Psoas muscle (tissue), 8 donors: ENCODE measurements at places on chromosomes 6 and 20. TPM values are rescaled to one million over a fixed set of nuclear protein-coding genes. Genes with fewer than 3 reads are reported as not detected.
A peak's percentile ranks its signal among the peaks of the same experiment; 100 is the strongest.

DNA sequence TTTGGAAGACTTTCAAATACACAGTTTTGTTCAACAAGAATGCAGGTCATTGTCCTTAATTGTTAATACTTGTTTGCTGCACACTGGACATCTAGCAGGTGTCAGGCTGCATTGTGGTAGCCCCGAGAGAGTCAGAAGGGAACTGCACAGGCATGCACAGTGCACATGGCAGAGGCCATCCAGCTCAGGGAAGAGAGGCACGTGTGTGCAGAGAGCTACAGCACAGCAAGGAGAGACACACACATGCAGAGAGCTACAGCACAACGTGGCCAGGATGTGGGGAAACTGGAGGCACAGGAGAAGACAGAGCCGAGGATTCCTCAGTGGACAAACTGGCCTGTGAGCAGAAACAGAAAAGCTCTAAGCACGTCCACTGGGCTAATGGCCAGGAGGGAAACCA, 272.0 kb downstream of the SMOC2 start:
- H3K27me3 ChIP-seq = no peaks in the 10 kb centered on the region
- H3K27ac ChIP-seq = no peak overlapping the region
- no peaks in the 10 kb centered on the region for H3K4me1 ChIP-seq
- H3K36me3 ChIP-seq = no peaks in the 10 kb centered on the region
- no peak overlapping the region for H3K4me3 ChIP-seq

- H3K4me3 ChIP-seq = no peak overlapping the region
- no peaks in the 10 kb centered on the region for H3K36me3 ChIP-seq
- no peak for DNase-seq
- no peaks in the 10 kb centered on the region for H3K27me3 ChIP-seq
- H3K4me1 ChIP-seq = no peaks in the 10 kb centered on the region
Observed at GRCh38 chr20:925516-925915, 9.4 kb upstream of the ANGPT4 start.

- H3K4me1 ChIP-seq = no peaks in the 10 kb centered on the region
- no peak overlapping the region for H3K27ac ChIP-seq
Observed at GRCh38 chr6:135519348-135519747, 21.8 kb upstream of the AHI1 start.

- H3K36me3 ChIP-seq = no peaks in the 10 kb centered on the region
- no peaks in the 10 kb centered on the region for H3K27me3 ChIP-seq
- H3K4me1 ChIP-seq = no peaks in the 10 kb centered on the region
- no peak for DNase-seq
- no peak overlapping the region for H3K4me3 ChIP-seq
- no peak overlapping the region for H3K27ac ChIP-seq
Observed at GRCh38 chr6:19204445-19204844, 632.7 kb upstream of the ID4 start.

DNA sequence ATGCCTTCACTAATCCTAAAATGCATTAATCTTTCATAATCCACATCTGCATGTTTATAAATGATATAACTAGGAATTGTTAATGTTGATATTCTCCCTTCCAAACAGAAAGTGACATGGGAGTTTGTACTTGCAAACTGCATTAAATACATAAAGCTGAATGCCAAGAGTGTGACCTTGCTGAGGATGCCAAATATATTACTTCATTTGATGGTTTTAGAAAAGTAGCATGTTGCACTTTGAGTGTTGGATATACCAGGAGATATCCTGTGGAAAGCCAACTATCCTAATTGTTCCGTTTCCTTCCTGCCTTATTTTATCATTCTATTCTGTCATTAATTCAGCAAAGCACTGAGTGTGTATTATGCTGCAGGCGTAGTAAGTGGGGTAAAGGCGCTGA, 229.8 kb downstream of the TMEM242 start:
- no peak overlapping the region for H3K27ac ChIP-seq
- H3K4me3 ChIP-seq = no peak overlapping the region
- no peak for DNase-seq
- H3K4me1 ChIP-seq = peaks cover 24% of the 10 kb centered on the region
- no peaks in the 10 kb centered on the region for H3K27me3 ChIP-seq
- H3K36me3 ChIP-seq = no peaks in the 10 kb centered on the region

- H3K36me3 ChIP-seq = no peaks in the 10 kb centered on the region
- no peak overlapping the region for H3K27ac ChIP-seq
- peaks cover 11% of the 10 kb centered on the region for H3K4me1 ChIP-seq
- no peaks in the 10 kb centered on the region for H3K27me3 ChIP-seq
Observed at GRCh38 chr6:20711518-20711917, 177.3 kb downstream of the CDKAL1 start.

DNA sequence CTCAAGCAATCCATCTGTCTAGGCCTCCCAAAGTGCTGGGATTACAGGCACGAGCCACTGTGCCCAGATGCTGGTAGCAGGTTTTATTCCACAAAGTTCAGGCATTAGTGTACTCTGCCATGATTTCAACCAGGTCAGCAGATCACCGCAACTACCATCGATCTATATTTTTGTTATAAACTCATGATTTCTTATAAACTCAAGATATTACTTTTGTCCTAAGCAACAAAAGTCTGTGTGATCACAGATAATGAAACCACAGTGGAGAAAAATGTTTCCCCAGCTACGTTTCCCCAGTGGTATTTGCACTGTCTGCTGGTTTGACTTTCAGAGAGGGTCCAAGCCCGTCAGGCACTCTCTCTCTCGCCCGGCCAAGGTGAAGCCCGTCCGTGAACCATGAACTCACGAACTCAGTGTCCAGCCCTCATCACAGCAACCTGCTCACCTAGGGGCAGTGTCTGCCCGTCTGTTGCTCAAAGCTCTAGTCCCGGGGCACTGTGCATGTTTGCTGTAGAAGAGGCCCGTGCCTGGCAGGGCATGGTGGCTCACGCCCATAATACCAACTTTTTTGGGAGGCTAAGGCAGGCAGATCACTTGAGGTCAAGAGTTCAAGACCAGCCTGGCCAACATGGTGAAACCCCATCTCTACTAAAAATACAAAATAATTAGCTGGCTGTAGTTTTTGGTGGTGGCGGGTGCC, 7.0 kb downstream of the SLC4A11 start:
- no peaks in the 10 kb centered on the region for H3K36me3 ChIP-seq
- H3K4me3 ChIP-seq = no peak overlapping the region
- peaks cover 2% of the 10 kb centered on the region for H3K27me3 ChIP-seq
- no peaks in the 10 kb centered on the region for H3K4me1 ChIP-seq
- no peak overlapping the region for H3K27ac ChIP-seq

DNA sequence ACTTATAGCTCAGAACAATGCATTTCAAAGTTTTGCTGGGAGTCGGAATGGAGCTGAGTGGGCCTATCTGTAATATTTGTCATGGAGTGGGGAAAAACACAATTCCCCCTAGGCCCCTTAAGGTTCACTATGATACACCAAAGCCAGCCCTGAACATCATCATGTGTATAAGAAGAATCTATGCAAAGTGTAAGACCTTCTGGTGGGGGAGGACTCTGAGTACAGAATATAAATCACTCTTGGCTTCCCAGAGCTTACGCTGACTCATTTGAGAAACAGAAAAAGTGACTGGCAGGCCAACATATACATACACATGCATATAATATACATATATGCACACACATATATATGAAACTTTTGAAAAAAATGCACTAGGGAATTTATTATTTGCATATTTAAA, 54.1 kb upstream of the UBR2 start:
- no peaks in the 10 kb centered on the region for H3K4me1 ChIP-seq
- no peak overlapping the region for H3K4me3 ChIP-seq
- H3K27me3 ChIP-seq = no peaks in the 10 kb centered on the region
- no peak for DNase-seq
- H3K36me3 ChIP-seq = no peaks in the 10 kb centered on the region

DNA sequence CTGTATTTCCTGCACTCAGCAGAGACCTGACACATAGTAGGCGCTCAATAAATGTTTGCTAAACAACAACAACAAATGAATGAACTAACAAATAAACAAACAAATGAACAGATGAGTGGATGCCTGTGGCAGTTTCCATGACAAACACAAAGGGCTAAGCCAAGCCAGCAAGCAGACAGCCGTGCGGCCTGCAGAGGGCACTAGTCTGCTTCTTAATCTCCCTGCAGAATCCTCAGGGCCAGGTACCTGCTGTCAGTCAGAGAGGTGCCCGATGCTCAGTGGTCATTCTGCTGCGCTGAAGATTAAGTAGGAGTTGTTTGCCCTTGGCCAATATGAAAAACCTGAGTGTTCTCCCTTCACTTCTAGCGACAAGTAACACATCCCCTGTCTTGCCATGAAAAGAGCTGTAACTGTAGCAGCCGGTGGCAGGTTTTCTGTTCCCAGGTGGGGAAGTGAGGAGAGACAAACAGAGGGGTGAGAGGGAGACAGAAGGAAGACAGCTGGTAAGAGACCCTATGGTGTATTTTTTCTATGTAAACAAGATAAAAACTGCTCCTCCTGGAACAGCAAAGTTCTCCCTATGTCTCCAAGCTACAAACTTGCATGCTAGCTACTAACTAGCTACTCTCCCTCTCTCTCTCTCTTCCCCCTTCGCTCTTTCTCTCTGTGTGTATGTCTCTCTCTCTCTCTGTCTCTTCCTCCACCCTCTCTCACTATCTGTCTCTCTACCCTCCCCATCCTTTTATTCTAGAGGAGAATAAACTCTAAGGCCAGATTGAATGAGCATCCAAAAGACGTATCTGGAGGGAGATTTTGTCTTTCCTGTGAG, at the start of gene MC3R:
Gene MC3R, plus strand, starts transcription at position 779 of the 829 bp plus-strand sequence. CDS start 112 bp downstream, outside the sequence.
- no peak for DNase-seq
- no peaks in the 10 kb centered on the region for H3K36me3 ChIP-seq
- no peaks in the 10 kb centered on the region for H3K4me1 ChIP-seq
- no peak within 1 kb of the TSS for H3K27ac ChIP-seq

GRCh38 chr20:23568320-23568970, at the start of gene CST9L:
Gene CST9L (minus strand): TSS chr20:23568484. CDS start chr20:23568450, 34 bp downstream.
- no peaks in the 10 kb centered on the region for H3K27me3 ChIP-seq
- H3K36me3 ChIP-seq = no peaks in the 10 kb centered on the region
- no peak within 1 kb of the TSS for H3K4me3 ChIP-seq
- DNase-seq = no peak

DNA sequence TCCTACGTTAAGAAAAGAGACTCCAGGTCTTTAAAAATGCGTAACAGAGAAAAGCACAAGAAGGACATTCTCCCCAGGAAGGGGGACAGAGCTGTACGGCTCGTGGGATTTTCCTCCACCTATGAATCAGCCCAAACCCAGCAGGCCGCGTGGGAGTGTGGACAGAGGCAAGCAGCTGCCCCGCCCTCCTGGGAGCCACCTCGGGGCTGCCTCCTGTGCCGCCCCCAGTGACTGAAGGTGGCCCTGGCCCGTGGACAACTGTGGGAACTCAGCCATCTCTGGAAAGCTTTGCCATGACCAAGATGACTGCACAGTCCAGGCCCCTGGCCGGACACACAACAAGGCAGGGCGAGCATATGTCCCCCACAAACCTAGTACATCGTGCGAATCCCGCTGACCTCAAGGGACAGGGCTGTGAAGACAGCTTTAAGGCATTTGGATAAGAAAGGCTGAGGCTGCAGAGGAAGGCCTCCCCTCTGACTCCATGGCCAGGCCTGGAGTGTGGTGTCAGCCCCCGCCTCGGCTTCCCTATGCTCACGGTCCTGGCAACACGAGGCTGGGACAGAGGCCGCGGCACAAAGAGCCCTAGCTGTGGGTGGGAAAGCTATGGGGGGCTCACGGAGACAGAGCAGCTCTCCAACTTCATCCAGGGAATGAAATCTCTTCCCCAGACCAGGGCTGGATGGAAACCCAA, 26.9 kb downstream of the PXDC1 start:
- no peak overlapping the region for H3K4me3 ChIP-seq
- H3K4me1 ChIP-seq = no peaks in the 10 kb centered on the region
- H3K36me3 ChIP-seq = peaks cover 42% of the 10 kb centered on the region
- H3K27me3 ChIP-seq = no peaks in the 10 kb centered on the region

DNA sequence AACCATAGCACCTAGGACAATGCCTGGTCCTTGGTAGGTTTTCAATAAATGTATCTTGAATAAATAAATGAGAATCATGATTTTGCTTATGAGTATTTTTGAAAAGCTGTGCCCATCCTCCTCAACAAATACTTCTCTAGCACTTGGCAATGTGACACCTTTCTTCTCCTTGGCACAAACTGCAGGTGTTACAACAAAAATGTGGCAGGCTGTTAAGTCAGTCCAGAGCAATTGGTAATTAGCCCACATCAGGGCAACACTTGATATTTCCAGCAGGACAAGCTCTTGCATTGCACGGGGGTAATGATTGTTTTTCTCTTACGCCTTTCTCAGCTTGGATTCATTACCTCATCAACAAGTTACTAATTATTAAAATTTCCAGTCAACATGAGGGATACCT, 31.6 kb upstream of the SNX9 start:
- no peak for DNase-seq
- no peaks in the 10 kb centered on the region for H3K36me3 ChIP-seq
- H3K27ac ChIP-seq = no peak overlapping the region
- H3K27me3 ChIP-seq = no peaks in the 10 kb centered on the region
- no peaks in the 10 kb centered on the region for H3K4me1 ChIP-seq

DNA sequence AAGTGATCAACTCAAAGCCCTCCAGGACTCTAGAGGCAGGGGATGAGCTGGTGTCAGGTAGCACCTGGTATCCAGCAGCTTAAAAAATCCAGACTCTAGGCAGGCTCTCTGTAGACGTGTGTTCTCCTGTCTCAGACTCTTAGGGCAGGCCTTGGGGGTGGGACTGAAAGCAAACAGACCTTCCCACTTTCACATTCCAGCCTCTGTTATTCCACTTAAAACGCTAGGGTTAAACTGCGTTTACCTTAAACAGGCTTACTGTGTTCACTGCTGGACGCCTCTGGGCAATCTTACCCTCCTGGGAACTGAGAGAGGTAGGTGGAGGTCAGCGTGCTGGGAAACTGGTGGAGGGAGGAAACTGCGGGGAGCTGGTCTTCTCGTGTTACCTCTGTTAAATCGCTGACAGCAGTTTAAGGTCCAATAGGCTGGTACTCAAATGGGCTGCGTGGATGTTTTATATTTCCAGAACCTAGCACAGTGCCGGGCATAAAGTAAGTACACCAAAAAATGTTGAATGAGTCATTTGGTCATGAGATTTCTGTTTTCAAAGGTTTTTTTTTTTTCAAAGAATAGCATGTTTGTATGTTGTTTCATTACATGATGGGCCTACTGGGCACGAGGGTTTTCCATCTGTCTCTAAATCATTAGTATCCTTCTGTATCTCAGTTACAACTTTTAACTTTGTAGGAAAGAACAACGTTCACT, at the start of gene GCNT2:
Gene GCNT2, plus strand, starts transcription at position 248 of the 705 bp plus-strand sequence. CDS start 7,561 bp downstream, outside the sequence.
- no peaks in the 10 kb centered on the region for H3K27me3 ChIP-seq
- no peaks in the 10 kb centered on the region for H3K4me1 ChIP-seq
- peak within 1 kb of the TSS; percentile 45 for H3K4me3 ChIP-seq

DNA sequence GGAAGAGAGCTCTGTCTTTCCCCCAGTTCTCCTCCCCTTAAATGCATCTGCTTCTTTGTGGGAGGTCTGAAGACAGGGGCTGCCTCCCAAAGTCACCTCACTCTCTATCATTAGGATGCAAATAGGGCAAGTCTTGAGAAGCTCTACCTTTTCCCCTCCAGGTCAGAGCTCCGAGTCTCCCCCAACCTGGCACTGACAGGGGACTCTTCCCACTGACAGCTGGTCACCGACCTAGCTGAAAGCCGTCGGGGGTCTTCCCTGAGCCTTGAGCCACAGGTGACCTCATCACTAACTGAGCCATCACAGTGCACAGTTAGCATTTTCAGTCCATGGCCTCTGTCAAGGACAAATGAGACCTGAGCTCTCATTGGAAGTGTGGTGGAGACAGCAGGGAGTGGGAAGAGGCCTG, 386.7 kb downstream of the HACE1 start:
- no peak overlapping the region for H3K4me3 ChIP-seq
- no peaks in the 10 kb centered on the region for H3K27me3 ChIP-seq
- no peak for DNase-seq

GRCh38 chr6:25541228-25541627, 110.8 kb upstream of the SCGN start:
- H3K27ac ChIP-seq = no peak overlapping the region
- no peaks in the 10 kb centered on the region for H3K4me1 ChIP-seq
- DNase-seq = no peak
- H3K4me3 ChIP-seq = no peak overlapping the region
- H3K27me3 ChIP-seq = no peaks in the 10 kb centered on the region

NFATC2 gene
- 0.64 TPM for total RNA-seq

MMUT gene
- 22.1 TPM for total RNA-seq

RGS17 gene
- total RNA-seq = not detected

RIPOR3 gene
- 3.1 TPM for total RNA-seq

ANKEF1 gene
- total RNA-seq = 1.4 TPM

CD93 gene
- total RNA-seq = 17.6 TPM
